Activated CD8-positive, alpha-beta T cell treated with anti-CD3 and anti-CD28 coated beads for 36 hours (primary cell): ENCODE measurements at places on chromosomes 16 and 17. TPM values are rescaled to one million over a fixed set of nuclear protein-coding genes. Genes with fewer than 3 reads are reported as not detected.

GP1BA gene
- total RNA-seq: not detected

SNRNP25 gene
- 39.4 TPM for total RNA-seq

MAZ gene
- total RNA-seq: 380 TPM

MSL1 gene
- total RNA-seq: 70.1 TPM

CAVIN1 gene
- total RNA-seq: 1.8 TPM

KCNAB3 gene
- total RNA-seq: 7.2 TPM
